NCI-H2171 treated with DMSO at 0.1 percent for 48 hours (cell line): ENCODE measurements at places on chromosomes 11 and 22.

- peak; percentile 92 for DNase-seq
These were observed 98.0 kb upstream of the ASPHD2 start for GRCh38 chr22:26330971-26331625.

DNA sequence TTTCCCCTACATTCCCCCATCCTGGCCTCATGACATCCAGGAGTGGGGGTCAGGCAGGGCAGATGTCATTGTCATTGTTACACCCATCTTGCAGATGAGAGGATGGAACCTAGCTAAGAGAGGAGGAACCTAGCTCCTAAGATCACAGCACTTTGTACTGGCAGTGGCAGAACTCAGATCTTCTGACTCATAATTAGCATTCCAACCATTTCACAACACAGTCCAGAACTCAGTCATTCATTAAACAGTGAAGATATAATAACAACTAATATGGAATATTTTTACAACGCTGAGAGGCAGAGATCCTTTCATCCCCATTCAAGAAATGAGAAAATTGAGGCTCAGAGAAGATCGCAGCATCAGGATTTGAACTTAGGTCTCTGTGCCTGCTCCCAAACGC lies 127.8 kb downstream of the CHST1 start:
- no peak for DNase-seq

DNA sequence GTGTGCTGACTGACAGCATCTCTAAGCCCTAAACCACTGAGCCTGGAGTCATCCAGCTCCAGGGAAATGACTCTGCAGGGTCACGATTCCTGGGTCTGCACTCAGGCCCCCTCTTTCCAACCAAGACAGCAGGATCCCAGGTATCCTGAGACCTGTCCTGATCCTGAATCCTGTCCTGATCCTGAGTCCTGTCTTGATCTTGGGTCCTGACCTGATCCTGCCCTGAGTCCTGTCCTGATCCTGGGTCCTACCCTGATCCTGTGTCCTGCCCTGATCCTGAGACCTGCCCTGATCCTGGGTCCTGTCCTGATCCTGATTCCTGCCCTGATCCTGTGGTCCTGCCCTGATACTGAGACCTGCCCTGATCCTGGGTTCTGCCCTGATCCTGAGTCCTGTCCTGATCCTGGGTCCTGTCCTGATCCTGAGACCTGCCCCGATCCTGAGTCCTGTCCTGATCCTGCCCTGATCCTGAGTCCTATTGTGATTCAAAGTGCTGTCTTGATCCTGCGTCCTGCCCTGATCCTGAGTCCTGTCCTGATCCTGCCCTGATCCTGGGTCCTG lies 1.4 kb upstream of the KRTAP5-6 start:
- no peak for DNase-seq

DNA sequence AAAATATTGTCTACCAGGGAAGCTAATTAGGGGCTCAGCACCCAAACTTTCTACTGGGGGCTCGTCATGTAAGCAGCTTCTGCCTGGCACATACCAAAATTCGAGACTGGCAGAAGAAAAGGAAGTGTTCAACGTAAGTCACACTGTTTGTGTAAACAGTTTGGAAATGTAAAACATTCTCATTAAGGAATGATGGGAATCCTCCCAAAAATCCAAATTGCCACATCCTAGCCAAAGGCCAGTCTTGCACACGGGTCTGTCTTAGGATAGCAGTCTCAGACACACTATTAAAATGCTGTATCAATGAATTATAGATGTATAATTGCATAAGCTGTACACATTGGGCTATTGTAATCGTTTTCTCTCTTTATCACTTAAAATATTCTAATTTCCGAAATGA lies 28.9 kb downstream of the CUL5 start:
- DNase-seq = no peak

DNA sequence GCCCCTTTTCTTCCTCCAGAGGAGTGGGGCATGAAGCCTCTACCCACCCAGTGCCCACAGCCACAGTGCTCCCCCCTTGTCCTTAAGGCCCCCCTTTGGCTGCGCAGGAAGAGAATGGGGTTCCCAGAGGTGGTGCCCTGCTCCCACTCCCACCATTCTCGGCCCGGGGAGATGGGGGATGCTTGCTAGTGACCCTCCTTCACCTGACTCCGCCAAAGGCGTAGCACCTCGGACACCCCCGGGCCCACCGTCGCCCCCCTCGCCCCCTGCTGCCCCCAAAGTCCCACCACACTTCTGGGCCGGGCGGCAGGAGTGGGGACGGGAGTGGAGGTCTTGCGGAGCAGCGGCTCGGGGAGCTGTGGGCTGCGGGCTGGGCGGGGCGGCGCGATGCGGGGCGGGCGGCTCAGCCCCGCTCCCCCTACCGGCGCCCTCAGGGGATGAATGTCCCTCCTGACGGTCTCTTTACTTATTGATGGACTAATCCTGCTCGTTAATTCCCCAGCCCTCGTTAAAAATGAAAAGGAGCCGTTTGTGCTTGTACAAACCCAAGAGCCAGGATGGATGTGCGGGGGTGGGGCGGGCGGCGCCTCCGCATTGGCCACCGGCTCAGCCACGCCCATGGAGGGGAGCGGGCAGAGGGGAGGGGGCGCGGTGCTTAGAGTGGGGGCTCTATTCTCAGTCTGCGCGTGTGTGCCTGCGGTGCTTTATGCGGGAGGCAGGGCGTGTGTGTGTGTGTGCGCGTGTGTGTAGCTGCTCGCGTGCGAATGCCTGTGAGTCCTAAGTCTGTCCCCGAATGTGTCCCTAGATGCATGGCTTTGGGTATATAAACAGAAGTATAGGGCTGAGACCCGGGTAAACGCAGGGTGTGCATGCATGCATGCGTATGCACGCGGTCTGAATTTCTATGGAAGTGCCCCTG lies 25.6 kb downstream of the SYT7 start:
- peak; percentile 59 for DNase-seq

DNA sequence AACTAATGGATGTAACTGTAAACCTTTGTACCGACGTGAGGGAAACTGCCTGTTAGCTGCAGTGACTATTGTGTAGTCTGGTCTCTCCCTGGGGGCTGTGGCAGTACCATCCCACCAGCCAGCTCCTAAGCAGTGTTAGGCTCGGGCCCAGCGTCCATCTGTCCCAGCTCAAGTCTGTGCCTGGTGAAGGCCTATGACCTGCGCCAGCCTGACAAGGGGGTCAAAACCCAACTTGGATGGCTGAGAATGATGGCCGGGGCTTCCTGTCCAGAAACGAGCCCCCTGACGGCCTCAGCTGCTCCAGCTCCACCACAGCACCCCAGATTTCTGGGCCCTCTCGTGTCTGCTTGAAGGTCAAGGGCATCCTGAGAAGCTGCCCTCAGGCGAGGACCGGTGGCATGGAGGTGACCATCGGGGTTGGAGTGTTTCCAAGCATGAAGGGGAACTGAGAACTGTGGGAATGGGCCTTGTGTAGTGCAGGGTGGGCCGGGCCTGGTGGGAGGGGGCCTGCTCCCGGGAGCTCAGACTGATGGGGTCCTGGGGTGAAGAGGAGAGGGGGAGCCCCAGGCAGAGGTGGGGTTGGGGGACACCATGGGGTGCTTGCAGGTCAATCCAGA lies 14.3 kb upstream of the SPI1 start:
- no peak for DNase-seq

DNA sequence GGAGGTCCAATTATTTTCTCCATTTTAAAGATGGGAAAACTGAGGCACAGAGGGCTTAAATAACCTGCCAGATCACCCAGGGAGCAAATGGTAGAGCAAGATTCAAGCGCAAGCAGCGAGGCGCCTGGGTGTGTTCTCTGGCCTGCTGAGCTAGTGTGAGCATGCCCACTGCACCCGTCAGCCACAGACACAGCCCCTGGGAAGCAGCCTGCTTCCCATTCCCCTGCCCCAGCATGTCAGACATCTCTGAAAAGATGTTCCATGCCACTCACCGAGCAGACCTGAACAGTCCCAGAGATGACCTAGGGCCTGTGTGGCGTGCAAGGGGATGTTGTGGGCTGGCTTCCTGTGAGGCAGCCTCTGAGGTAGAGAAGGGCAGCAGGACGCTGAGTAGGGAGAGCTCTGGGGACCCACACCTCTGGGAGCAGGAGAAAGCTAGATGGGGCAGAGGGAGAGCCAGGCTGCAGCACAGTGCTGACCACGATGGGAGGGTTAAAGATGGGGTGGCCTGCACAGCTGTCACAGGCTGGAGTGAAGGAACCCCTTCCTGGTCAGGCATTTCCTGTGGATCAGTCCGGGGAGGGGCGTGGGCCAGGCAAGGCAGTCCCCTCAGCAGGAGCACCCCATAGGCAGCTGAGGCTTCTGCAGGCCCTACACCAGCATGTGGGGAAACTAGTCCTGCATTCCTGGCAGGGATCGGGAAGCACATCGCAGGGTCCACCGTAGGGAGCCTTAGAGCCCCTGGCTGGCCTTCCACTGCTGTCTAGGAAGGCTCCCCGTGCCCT lies 101.4 kb downstream of the GALNT18 start:
- no peak for DNase-seq

- DNase-seq = peak; percentile 19
These were observed at the start of gene ABCC8 for GRCh38 chr11:17476317-17477083. Gene ABCC8 (minus strand): TSS chr11:17476845. CDS start chr11:17476776, 69 bp downstream.

GRCh38 chr22:19730655-19731360 lies 7.5 kb downstream of the GP1BB start:
- peak; percentile 64 for DNase-seq

GRCh38 chr11:76659672-76660532 lies 10.6 kb downstream of the LRRC32 start:
- no peak for DNase-seq

GRCh38 chr11:86018249-86018648 lies 50.6 kb downstream of the PICALM start:
- no peak for DNase-seq

- no peak for DNase-seq
These were observed 43.5 kb downstream of the DRG1 start for GRCh38 chr22:31442768-31443489.

- DNase-seq = peak; percentile 12
These were observed 31.3 kb downstream of the SERPINH1 start for GRCh38 chr11:75593286-75593915.

DNA sequence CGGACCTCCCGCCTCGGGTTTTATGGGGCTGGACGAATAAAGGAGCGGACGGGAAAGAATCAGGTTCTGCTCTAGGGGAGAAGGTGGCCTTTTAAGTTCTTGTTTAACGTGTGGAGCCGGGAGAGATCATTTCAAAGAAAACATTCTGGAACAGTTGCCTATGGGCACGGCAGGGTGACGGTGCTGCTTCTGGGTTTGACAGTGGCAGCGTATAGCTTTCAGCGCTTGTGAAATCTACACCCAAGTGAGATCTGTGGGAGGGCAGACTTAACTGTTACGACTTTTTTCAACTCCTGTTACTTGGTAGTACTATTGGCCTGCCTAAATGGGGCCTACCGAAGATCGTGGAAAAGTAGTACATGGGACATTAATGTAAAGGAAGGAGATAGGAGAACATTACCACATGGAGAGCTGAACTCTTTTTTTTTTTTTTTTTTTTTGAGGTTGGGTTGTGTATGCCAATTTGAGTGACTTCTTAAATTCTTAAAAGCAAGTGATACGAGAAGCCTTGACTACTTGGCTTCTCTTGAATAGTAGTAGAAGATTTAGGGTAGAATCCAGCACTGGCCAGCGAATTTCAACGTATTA lies 743 bp downstream of the USP47 start:
- DNase-seq = peak; percentile 72

- DNase-seq = no peak
These were observed 12.8 kb downstream of the SLC37A2 start for GRCh38 chr11:125075900-125076317.

DNA sequence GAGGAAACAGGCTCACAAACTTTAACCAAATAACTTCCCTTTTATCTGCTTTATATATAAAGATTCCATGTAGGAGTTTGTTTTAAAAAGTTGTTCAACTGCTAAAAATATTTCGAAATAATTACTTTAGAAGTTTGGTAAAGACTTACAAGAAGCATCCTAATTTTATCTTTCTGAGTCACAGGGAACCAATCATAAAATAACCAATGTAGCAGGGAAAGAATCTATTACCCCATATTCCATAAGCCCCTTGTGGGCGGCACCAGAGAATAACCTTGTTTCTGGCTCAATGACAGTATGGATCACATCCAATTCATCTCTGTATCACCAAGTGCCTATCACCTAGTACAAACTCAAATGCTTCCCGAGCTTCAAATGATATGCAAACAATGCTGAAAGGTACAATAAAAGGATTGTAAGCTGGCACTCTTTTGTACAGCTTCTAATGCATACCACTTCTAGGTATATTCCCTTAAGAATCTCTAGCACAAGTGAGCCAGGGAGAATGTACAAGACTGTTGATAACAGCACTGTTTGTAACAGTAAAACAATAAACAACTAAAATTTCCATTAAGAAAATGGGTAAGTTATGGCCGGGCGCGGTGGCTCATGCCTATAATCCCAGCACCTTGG lies 158.4 kb downstream of the ATG16L2 start:
- no peak for DNase-seq

DNA sequence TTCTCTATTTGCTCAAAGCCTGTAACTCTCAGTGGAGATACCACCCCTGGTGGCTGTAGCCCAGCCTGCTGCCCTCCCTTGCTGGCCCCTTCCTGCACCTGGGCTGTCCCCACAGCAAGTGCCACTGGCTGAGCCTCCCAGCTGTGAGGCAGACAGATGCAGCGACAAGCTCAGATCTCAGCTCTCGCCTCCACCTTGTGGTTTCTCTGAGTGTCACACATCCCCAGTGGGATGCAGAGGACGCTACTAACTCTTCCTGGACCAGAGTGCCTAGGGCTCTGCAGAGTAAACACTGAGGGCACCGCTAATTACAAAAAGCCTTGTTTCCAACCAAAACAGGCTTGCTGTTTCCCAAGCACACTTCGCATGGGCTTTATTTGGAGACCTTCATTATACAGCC lies 8.9 kb downstream of the YPEL1 start:
- peak; percentile 61 for DNase-seq

DNA sequence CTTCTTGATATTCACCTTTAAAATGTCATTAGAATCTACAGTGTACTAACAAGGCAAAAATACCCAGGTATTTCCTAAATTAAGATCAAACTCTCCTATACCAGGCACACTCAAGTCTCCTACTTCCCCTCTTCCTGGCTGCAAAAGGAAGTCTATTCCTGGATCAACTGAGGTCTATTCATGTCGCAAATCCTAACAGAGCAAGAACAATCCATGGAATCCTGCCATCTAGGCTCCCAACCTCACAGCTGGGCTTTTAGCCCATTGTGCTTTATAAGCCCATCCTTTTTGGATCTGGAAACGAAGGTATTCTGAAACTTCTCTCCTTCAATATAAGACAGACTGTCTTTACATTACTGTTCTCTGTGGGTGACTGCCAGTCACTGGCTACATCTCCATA lies 161.8 kb downstream of the SOX6 start:
- DNase-seq = no peak

DNA sequence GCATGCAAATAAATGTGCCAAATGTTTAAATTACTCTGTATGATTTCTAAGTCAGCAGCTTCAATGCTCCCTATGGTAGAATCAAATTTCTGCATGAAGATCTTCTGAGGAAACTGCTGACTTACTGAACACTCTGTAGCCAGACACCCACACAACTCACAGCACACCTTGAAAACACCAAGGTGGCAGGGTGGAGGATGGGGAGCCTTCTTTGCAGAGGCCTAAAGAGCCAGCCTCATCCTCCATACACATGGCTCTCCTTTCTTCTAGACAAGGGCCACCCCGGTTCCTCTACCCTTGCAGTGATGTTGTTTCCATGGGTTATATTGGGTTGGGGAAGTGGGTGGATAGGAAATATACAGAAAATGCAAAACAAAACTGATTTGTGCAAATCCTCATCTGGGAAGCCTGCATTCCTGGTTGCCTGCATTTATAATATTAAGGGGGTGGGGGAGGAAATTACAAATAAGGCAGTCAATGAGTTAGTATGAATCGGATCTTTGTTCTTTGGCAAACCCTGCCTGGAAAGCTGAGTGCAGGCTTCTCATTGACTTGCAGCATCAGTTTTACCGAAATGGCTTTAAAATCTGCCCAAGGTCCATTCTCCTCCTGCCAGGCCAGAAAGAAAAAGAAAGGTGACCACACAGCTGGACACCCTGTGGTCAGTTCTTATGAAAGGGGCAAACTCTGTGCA lies 15.8 kb upstream of the ETS1 start:
- DNase-seq = no peak
